ENCODE measurements at places on chromosomes 5 and 9.
A peak's percentile ranks its signal among the peaks of the same experiment; 100 is the strongest.

DNA sequence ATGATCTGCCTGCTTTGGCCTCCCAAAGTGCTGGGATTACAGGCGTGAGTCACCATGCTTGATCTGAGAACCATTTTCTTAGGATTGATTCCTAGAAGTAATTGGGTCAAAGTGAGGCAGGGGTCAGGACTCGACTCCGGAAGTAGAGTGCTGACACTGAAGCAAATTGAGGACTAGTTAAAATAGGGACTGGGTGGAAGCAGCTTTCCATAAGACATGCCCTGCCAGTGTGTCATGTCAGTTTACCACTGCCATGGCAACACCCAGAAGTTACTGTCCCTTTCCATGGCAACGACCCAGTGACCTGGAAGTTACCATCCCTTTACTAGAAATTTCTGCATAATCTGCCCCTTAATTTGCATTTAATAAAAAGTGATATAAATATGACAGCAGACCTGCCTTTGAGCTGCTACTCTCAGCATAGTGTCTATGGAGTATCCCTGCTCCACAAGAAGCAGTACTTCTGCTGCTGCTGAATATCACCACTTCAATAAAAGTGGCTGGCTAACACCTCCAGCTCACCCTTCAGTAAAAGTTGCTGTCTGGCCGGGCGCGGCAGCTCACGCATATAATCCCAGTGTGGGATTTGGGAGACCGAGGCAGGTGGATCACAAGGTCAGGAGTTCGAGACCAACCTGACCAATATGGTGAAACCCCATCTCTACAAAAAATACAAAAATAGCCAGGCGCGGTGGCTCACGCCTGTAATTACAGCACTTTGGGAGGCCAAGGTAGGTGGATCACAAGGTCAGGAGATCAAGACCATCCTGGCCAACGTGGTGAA, 47.8 kb upstream of the JADE2 start:
- DNase-seq, result peak; percentile 15

DNA sequence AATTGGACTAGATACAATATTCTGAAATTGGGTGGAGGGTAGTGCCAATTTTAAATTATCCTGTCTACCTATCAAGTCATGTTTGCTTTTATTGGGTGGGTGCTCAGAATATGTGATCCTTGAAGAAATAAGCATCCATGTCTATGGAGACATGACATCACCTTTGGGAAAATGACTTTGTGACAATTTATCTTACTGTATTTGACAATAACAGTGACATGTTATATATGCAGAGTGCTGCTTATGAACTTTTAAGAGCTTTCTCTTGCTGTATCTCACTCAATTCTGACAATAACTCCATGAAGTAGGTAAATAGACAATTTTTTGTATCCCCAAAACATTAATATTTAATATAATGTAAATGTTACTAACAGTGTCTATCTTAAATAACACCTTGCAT, 15.1 kb upstream of the ACTBL2 start:
- no peak for DNase-seq

- DNase-seq, result no peak
These were observed 181.0 kb upstream of the PITX1 start for GRCh38 chr5:135214897-135215616.

GRCh38 chr9:87685441-87685840, 40.5 kb upstream of the CTSL start:
- no peak for DNase-seq

DNA sequence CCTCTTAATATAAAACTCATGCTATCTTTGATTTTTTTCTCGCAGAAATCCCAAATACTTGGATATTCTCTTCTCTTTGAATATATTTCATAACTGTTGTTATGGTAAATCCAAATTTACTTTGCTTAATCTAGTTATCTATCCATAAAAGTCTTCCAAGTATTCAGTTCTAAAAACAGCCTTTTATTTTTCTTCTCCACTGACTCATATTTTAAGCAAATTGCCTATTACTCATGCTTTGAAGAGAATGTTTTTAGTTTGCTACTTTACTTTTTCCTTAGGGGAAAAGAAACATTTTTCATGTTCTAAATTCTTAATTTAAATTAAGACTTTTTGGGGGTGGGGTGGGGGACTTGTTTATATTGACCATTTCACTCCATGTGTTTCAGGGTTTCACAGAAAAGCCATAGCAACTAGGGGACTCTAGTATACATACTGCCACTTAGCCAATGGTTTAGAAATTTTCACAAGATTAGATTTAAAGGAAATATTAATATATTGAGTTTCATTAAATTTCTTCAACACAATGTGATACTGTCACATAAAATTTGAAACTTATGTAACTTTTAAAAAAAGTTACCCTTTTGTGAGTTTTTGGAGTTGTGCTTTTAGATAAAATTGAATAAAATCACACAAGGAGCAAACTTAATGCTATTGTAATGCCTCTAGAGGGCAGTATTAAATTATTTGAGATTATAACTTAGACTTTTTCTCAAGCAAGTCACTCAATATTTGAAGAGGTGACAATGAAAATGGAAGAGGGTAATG, 545.8 kb upstream of the ARRDC3 start:
- DNase-seq, result no peak

GRCh38 chr5:79490323-79490936, 23.5 kb downstream of the HOMER1 start:
- no peak for DNase-seq
